ENCODE measurements at places on chromosomes 7 and 10. TPM values are rescaled to one million over a fixed set of nuclear protein-coding genes. Genes with fewer than 3 reads are reported as not detected.

GRCh38 chr10:81969136-81969535 lies 94.1 kb downstream of the NRG3 start:
- no peak for DNase-seq

The SLC13A1 gene
- not detected for total RNA-seq

- no peak for DNase-seq
Observed at GRCh38 chr7:94414481-94414880, 19.8 kb downstream of the COL1A2 start.

DNA sequence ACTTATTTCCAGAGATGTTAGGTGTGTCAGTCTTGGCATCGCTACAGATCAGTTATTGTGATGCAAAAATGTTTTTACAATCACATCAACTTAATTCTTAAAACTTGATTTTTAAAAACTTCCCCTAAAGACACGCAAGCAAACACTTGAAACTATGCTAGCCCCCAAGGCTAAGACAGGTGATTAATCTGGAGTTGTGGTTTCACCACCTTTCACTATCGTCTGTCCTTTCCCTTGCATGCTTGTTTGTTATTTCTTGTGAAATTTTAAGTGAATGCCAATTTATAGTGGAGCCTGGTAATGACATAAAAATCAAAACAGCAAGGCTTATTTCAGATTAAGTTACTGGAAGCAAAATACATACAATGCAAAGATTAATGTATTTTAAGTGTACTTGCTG lies 70.4 kb downstream of the SLC35B4 start:
- DNase-seq, result no peak

DNA sequence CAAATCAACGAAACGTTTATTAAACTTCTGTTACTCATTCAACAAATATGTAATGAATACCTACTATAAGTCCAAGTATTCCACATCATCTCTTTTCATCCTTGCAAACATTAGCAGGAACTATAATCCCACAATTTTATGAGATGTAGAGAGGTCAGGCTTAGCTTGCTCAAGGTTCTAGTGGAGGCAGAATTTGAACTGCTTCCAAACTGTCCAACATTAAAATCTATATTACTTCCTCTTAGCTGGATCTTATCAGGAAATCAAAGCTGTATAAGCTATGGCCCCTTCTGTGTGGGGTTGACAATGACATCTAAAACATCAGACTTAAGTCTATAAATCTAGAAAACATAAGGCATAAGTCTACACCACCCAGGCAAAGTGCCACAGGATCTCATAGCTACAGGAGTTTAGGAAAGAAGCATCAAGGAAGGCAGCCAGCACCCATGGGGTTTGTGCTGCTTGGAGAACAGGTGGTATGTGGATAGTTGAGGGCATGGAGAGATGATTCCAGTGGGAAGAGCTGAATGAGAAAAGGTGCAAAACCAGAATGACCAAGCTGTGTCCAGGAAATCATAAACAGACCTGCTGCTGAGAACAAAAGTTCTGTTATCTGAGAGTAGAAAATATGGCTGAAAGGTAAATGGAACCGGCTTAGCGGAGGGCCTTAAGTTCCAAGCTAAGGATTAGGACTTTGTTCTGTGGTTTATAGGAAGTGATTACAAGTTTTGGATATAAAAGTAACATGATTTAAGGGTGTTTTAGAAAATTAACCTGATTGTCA lies 34.5 kb downstream of the PAPSS2 start:
- no peak for DNase-seq

- DNase-seq, result no peak
Observed at GRCh38 chr7:98291717-98292116, 10.2 kb downstream of the BRI3 start.

The EMX2 gene
- not detected for total RNA-seq

DNA sequence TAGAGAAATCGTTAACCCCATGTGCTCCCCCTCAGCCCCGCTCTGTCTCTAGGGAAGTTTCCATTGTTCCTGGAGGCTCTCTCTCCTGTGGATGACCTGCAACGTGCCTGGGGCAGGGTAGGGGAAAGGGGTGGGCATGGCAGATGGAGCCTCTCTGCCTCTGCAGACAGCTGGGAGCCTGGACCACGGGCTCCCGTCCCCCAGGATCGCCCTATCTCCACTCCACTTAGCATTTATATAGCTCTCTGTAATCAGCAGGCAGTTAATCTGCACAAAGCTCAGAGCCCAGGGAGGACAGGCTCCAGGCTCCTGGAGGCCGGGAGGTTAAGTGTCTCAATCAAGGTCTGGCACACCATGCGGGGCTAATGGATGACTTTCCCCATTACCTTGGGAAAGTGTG lies 369.7 kb downstream of the PLXNA4 start:
- no peak for DNase-seq

The NEURL1 gene
- 3.1 TPM for total RNA-seq

DNA sequence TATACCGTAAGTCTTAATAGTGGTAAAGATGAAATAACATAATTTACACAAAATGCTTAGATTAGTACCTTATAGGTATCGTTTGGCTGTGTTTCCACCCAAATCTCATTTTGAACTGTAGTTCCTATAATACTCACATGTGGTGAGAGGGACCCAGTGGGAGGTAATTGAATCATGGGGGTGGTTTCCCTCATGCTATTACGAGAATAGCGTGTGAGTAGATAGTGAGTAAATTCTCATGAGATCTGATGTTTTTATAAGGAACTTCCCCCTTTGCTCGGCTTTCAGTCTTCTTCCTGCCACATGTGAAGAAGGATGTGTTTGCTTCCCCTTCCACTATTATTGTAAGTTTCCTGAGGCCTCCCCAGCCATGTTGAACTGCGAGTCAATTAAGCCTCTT lies 426.3 kb upstream of the POT1 start:
- no peak for DNase-seq

The LRRC17 gene
- not detected for total RNA-seq

The SGCE gene
- not detected for total RNA-seq

The PLXDC2 gene
- not detected for total RNA-seq

The ADAM12 gene
- total RNA-seq, result not detected

- DNase-seq, result no peak
Observed at GRCh38 chr7:16918288-16918895, 36.6 kb upstream of the AGR3 start.

DNA sequence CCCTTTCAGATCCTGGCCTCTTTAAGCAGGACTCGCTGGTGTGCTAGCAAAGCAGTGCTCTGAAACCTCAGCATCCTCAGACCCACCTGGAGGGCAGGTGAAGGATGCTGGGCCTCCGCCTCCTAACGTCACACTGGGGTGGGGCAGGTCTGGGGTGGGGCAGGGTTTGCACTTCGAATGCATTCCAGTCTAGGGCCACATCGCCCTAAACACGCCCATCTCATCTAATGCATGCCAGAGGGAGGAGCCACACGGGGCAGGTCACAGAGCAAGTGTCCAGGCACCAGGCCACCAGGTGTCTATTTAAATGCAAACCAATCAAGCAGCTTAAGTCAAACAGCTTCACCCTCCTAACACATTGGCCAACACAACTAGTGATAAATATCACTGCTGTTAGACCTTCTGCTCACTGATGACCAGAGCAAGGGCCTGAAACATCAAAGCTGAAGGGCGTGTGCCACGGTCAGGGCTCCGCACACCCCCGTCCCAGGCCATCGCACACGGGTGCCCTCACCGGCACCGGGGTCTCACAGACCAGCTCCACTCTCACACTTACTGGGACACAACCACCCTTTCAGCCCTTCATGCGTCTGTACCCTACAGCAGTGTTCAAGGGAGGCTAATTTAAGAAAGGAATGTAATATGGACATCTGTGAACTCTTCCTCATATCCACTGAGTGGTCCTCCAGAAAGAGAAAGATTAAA lies 47.1 kb downstream of the DIP2C start:
- DNase-seq, result no peak

The FBXL13 gene
- 0.78 TPM for total RNA-seq

- no peak for DNase-seq
Observed at GRCh38 chr7:45159296-45159695, 1.7 kb downstream of the RAMP3 start.

The ALOX5 gene
- total RNA-seq, result 0.62 TPM

The ATP6V0A4 gene
- total RNA-seq, result not detected

The CYP2C18 gene
- total RNA-seq, result not detected

DNA sequence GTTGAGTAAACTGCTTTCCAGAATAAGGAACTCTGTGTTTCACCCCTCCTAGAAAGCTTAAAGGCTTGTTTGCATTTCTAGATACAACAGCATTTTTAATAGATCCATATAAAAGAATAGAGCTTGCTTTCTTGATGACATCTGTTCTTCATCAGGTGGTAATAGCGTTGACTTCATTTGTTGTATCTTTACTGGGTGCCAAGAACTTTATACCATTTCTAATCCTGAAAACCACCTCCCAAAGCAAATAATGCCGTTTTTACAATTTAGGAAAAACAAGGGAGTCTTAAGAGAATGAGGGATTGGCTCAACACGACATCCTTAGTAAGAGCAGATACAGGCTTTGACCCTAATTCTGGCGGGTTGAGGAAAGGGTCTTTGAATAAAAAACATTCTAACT lies 993.4 kb downstream of the TYW1 start:
- no peak for DNase-seq

- DNase-seq, result no peak
Observed at GRCh38 chr10:53003094-53003493, 230.5 kb upstream of the MBL2 start.

DNA sequence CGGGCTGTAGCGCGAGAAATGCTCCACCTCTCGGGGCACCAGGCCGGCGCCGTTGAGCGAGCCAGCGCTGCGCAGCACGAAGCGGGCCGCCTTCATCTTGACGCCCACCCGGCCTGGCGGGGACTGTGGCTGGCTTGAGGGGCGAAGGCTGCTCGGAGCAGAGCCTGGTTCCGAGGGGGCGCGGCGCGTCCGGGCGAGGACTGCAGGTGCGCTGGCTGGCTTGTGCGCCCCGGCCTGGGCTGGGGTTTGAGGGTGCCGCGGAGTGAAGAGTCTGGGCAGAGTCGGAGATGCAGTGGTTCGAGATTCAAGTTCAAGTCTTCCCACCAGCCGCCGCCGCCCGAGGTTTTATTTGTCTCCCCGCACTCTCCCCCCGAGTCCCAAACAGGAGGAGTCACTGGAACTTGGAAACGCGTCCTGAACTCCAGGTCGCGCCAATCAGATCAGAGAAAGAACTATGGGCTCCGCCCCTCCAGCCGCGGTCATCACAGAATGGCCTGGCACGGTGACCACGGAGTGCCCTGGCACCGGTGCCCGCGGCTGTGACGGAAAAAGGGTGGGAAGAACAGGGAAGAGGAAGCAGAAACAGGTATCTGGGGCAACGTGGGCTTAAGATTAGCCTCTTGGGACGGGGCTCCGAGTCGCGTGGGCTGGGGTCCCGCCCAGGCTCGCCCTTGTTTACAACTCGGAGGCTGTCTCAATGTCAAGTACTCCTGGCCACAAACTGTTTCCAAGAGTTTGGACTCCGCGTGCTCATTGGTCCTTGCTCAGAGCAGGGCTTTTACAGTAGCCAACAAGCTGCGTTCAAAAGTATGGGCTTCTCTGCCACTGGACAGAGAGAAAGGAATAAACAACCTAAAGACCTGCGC lies at the start of gene PDK4:
TSS of gene PDK4 (minus strand) at position 319 of the 866 bp plus-strand sequence. CDS start at position 96, 223 bp downstream.
- DNase-seq, result no peak
